Activated T-helper 9 cell treated with anti-CD3 and anti-CD28 coated beads, Interleukin-2, amount 50 U/mL, for 16 hours (primary cell): ENCODE measurements at places on chromosomes 1 and 21.

DNA sequence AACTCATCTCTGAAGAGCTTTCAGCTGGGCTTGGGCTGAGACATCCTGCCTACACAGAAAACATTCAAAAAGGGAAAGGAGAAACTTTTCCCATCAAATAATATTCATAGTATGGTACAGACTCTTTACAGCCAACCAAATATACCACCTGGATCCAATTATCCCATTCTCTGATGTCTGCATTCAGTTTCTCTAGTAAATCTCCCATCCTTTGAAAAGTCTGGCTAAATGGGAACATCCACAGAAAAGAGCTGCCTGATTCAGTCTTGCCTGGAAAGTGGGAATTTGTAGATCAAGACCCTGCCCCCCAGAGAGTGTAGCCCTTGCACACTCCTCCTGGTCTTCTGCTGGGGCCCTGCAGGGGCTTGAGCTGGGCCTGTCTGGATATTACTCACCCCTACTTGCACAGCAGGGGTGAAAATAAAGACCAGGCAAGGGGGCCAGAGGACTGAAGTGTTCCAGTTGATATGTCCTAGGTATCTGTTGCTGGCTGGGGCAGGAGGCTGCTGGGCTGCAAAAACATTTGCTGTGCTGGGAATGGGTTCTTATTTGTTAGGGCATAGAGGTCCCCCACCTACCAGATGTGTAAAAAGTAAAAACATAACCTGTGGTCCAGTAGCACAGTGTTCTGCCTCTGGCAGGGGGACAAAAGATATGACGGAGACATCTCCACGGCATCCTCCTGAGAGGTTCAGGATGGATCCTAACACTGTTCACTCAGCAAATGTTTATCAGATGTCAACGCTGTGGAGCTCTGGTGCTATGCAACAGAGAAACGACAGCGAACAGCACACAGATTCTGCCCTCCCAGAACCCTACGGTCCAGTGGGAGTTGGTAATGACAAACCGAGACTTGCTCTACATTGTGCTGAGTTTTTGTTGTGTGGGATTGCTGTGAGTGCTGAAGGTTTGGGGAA, 140.3 kb downstream of the PLXNA2 start:
- no peak for DNase-seq

DNA sequence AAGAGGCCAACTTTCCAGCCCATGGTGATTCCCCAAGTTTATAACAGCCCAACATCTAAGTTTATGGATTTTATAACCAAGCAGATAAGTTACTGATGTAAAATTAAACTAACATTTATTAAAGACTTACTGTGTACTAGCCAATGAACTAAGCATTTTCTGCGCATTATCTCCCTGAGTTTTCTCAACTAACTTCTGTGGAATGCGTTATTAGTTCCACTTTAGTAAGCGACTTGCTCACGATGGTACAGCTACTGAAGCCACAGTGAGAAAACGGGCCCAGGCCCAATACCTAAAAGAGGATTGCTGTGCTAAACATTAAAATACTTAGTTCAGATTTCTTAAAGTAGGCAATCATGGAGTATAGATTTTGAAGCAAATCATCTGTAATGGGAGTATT, 61.0 kb downstream of the ZBTB18 start:
- DNase-seq: no peak

DNA sequence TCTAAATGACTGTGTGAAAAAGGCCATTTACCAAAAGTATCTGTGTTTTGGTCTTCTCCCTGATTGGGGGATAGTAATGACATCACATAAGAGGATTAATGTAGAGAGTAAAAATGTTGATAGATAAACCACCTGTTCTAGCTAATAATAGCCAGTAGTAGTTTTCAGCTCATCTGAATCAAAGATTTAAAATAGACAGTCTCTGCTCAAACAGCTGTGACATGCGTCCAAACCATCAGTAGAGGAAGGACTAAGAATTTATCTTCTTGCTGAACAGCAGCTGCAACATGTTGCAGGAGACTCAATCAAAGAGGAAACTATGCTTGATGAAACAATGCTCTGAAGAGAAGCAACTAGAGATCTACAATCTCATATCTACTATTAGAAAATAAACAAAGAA, 21.4 kb downstream of the TMPRSS15 start:
- DNase-seq: no peak

DNA sequence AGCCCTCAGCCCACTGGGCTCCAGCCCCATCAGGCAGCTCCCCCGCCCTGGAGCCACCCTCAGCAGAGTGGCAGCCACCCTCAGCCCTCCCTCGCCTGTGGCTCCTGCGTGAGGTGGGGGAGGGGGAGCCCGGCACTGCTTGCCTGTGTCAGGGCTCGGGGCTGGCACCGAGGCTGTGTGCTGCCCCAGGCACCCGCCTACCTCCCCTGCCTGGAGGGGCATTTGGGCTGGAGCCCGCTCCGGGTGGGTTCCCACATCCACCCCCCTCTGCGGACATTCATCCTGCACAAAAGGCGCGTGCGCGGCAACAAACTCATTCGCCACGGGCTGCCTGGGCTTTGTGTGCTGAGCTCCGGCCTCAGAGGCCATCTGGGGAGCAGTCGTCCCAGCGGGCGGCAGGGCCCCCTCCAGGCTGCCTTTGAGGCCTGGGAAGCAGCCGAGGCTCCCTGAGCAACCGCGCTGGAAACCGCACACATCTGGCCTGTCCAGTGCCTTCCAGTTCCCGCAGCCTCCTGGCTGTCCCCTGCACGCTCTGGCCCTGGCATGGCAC, 12.6 kb upstream of the TNFRSF14 start:
- no peak for DNase-seq

GRCh38 chr1:223726380-223727001, 14.2 kb downstream of the CAPN2 start:
- peak; percentile 82 for DNase-seq

- no peak for DNase-seq
Observed at GRCh38 chr1:7424352-7424890, 346.7 kb upstream of the VAMP3 start.

DNA sequence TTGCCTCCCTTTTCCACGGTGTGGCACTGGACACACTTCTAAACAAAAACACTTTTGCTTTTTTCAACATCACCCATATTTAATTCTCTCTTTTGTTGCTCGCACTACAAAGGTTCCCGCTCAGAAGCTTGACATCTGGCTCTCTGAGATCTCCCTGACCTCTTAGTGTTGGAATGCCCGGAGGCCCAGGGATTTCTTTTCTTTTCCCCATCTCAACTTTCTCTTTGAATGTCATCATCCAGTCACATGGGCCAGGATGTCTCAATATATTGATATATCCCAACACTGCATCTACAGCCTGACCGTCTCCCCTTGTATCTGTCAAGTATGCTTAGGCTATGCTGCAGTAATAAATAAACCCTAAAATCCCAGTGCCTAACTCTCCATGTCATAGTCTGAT, 54.3 kb upstream of the DESI2 start:
- no peak for DNase-seq

DNA sequence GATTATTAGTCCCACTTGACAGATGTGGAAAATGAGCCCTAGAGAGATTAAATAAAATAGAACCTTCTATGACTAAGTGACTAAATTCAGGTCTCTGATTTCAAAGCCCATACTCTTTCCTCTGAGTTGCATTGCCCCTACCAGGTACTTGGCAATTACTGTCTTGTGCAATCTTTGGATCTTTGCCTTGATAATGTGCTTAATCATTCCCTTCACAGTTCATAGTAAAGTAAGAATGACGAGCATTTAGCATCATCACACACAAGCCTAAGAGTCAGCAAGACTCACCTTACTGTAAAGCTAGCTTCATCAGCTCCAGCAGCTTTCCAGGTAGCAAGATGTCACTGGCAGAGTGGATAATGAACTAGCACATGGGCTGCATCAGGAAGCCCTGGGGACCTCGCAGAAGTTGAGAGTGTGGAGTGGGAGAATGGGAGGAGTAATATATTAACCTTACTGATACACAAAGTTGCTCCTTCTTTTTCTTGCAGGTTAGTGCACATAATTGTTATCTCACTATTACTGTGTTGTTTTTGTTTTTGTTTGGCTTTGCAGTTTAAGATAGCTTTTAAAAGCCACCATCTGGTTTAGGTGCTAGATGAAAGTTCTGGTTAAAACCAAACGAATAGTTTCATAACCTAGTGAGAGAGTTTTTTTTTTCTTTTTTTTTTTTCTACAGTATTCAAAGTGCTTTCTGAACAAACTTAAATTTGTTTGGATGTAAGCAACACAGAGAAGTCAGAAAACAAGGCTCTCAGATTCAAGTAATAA, 71.8 kb downstream of the PBX1 start:
- DNase-seq: no peak

- DNase-seq: no peak
Observed at GRCh38 chr1:51912881-51913280, 34.4 kb upstream of the NRDC start.

DNA sequence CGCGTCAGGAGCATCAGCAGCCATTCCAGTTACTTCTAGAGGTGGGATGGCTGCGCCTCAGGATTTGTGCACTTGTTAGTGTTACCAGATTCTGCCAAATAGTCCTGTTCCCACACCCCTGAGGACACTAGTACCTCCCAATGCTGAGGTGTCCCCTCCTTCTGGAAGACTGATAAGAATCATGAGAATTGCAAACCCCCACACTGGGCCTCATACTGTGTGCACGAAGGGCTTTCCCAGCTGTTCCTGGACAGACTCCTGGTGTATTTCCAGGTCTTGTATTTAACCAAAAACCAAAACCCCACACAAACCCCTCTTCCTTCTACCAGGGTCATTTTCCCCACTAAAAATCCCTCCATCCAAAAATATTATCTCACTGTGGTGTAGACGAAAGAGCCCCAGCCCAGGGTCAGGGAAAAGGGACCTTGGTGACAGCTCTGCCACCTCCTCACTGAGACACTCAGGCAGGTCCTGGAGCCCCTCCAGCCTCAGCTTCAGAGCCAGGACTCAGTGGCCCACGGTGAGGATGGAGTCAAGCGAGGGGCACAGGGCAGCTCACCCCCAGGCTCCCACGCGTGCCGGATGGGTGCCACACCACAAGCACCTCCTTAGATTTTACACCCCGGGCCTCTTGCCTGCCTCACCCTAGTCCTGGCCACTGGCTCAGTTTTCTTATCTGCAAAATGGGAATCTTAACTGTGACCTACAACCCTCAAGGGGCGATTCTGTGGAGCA, 131.4 kb upstream of the RUNX3 start:
- no peak for DNase-seq

DNA sequence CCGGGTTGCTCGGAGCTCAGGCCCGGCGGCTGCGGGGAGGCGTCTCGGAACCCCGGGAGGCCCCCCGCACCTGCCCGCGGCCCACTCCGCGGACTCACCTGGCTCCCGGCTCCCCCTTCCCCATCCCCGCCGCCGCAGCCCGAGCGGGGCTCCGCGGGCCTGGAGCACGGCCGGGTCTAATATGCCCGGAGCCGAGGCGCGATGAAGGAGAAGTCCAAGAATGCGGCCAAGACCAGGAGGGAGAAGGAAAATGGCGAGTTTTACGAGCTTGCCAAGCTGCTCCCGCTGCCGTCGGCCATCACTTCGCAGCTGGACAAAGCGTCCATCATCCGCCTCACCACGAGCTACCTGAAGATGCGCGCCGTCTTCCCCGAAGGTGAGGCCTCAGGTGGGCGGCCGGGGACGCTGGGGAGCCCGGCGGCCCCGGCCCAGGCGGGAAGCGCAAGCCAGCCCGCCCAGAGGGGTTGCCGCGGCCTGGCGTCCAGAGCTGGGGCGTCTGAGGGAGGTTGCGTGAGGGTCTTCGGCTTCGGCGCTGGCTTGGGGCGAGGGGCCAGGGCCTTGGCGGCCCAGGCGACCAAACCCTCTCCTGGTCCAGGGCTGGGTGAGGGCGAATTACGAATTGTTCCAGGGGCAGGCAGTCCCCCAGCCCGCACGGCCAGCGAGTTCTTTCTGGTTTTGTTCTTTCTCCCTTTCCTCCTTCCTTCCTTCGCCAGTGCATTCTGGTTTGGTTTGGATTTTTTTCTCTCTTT, 805 bp downstream of the SIM2 start:
- DNase-seq: no peak

GRCh38 chr1:115609021-115609420, 32.7 kb upstream of the VANGL1 start:
- DNase-seq: no peak

- no peak for DNase-seq
Observed at GRCh38 chr1:183982172-183982963, 55.2 kb downstream of the COLGALT2 start.

DNA sequence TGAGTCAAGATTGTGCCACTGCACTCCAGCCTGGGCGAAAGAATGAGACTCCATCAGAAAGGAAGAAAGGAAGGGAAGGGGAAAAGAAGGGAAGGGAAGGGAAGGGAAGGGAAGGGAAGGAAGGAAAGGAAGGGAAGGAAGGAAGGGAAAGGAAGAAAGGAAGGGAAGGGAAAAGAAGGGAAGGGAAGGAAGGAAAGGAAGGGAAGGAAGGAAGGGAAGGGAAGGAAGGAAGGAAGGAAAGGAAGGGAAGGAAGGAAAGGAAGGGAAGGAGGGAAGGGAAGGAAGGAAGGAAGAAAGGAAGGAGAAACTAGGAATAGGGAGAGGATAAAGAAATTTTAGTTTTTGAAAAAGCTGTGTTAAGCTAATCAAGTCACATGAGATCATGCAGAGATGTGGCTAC, 33.4 kb upstream of the NID1 start:
- DNase-seq: no peak

GRCh38 chr1:29953961-29954360, 717.6 kb downstream of the PTPRU start:
- no peak for DNase-seq
